ENCODE measurements at places on chromosomes 6 and 20.

DNA sequence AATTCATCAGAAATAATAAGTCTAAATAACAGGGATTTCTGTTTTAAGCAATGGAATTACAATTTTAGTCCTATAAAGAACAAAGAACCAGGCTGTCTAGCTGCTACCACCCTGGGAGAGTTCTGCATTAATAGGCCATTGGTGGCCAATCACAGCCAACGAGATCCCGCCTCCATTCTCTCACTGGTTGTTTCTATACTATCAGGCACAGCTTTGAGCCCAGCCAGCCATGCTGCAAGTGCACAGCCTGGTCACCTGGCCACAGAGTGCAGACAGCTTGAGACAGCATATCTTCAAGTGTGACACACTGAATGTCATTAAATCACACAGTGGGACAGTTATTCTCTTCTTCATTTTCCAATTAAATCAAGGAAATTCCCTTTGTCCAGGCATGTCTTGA, 16.1 kb upstream of the RAB22A start:
- no peak for DNase-seq

- no peak for DNase-seq
Measured at GRCh38 chr6:72669324-72669723, 47.5 kb downstream of the KCNQ5 start.

- DNase-seq = no peak
Measured at GRCh38 chr6:161198783-161199460, 74.9 kb downstream of the AGPAT4 start.

GRCh38 chr6:89400912-89401399, 11.1 kb downstream of the RRAGD start:
- DNase-seq = no peak

DNA sequence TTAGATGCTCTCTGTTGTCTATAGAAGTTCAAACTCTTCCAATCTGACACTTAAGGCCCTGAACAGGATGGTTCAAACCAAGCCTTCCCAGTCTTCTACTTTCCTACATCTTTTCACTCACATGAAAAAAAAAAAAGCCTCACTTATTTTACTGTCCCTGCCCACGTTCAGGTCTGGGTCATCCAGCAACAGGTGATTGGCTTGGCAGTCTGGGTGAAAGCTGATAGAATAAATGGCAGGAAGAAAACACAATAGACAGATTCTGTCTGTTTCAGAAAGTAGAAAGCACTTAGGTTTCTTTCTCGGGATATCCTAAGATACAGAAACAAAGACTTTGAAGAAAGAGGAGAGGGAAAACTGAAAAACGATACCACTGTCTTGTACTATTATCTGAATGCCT, 61.8 kb upstream of the HSF2 start:
- no peak for DNase-seq

DNA sequence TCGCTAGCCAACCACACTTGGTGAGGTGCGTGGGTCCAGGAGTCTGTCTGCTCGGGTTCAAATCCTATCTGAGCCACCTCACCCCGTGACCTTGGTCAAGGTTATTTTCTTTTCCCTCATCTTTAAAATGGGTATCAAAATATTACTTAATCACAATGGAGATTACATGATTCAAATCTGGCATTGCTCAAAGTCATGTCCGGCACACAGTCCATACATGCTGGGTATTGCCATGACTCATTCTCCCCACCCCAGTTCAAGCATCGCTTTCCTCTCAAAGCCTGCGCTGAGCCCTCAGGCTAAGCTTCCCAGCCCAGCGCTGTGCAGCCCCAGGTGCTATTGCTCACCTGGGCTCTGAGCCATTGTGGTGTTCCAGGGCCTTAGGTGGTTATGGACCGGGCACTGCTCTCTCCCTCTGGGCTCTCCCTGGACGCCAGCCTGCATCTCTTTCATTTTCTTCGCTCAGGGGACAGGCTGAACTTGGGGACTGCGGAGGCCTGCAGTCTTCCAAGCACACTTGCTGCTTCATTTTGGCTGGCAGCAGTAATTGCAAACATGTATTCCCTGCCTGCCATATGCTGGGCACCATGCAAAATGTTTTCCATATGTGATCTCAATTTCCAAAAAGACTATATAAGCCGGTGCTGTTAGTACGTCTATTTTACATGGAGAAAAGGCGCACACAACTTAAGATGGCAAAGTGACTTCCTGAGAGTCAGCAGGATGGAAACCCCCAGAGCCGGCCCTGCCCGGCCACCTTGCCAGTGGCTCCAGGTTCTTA, 27.3 kb downstream of the WRNIP1 start:
- no peak for DNase-seq

GRCh38 chr6:83974409-83975050, 59.0 kb upstream of the MRAP2 start:
- no peak for DNase-seq

DNA sequence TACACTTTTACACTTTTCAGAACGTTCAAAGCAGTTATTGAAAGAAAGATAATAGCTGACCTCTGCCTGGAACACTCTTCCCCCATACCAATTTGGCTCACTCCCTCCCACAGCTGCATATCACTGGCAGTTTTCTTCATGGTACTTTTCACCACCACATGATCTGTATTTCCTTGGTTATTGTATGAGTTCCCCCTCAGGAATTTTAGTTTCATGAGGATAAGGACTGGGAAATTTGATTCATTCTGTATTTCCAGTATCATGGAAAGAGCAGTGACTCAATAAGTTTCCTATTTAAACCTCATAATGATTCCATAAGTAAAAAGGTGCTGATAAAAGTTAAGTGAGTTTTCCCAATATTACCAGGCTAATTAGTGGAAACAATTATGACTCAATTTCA, 16.0 kb downstream of the HTR1B start:
- DNase-seq = no peak

DNA sequence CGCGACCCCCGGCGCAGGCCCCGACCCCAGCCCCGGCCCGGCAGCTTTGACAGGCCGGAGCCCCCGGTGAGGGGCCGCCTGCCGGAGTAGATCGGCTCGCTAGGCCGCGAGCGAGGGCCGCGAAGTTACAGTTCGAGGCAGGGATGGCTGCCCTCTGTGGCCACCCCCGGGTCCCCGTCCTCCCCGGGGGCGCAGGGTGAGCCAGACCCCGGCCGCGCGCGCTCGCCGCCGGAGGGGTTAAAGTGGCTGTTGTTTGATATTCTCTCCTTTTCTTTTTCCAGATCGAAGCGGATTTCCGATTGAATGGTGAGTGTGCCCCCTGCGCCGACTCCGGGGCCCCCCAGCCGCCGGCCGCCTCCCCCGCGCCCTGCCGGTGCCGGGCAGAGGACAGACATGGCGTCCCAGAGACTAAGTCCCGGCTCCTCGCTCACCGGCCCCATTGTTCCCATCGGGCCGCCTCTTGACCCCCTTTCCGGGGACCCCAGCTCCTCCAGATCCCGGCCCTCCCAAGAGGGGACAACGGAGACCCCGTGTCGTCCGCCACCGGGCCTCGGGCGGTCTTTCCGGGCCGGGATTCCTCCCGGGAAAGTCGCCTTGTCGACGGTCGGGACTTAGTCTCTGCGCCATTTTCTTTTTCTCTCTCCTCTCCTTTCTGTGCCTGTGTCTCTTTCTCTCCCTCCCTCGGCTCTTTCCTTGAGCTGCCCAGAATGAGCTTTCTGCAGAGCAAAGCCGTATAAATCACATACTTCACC, 704 bp downstream of the TOP1 start:
- DNase-seq = no peak

DNA sequence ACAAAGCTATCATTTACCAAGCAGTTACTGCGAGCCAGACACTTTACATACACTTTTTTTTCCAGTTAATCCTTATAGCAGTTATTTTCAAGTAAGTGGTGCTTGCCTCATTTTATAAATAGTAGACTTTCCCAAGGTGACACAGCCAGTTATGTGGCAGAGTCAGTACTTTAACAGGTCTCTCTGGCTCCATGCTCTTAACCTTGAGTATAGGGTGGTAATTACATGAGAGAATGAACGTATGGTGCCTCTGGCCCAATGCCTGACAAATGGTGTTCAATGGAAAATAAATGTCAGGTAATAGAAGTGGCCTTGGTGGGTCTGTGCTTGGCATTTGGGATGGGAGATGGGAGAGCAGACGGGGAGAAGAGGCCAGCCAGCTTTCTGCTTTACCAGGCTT, 316.3 kb downstream of the SLC35F1 start:
- no peak for DNase-seq

GRCh38 chr6:118679327-118679901, 28.0 kb upstream of the CEP85L start:
- DNase-seq = no peak

DNA sequence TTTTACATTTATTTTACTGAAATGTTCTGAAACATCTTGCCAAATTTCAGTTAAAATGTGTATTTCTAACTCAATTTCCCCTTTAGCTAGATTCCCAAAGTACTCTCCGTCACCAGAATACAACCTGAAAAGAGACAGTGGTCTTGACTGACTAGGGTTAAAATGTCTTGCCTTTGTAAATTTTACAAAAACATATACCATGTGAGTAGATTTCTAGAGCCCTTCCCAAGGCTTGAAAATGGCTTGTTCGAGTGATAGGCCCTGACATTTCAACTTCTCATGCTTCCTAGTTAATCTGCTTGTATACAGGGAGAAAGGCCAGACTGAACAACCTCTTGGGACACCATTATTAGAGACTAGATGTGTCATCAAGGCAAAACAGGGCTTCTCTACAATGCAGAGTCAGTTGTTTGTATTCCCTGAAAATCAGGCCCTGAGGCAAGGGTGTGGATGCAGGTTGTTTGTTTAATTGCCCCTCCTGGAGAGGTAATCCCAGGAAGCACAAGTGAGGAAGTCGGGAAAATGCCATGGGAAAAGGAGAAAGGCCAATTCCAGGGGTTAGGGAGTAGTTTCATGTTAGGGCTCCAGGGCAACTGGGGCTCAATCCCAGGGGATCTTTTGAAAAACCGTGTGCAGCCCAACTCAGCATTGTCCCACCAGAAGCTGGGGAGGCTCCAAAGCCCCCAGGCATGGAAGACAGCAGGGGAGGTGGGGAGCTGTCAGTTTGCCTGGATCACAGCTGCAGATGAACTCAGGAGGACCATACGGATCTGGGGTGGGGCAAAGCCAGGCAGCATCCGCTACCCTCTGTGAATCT, 11.6 kb upstream of the TFB1M start:
- no peak for DNase-seq

GRCh38 chr6:43951063-43951755, 176.0 kb downstream of the MRPL14 start:
- DNase-seq = no peak
